ENCODE measurements at places on chromosomes 16 and 17. TPM values are rescaled to one million over a fixed set of nuclear protein-coding genes. Genes with fewer than 3 reads are reported as not detected.

The TVP23A gene
- 10.8 TPM for total RNA-seq

- DNase-seq = no peak
Measured at GRCh38 chr17:18187226-18187625, 3.6 kb downstream of the ALKBH5 start.

- no peak for DNase-seq
Measured at GRCh38 chr16:84605339-84605848, 12.5 kb downstream of the COTL1 start.

DNA sequence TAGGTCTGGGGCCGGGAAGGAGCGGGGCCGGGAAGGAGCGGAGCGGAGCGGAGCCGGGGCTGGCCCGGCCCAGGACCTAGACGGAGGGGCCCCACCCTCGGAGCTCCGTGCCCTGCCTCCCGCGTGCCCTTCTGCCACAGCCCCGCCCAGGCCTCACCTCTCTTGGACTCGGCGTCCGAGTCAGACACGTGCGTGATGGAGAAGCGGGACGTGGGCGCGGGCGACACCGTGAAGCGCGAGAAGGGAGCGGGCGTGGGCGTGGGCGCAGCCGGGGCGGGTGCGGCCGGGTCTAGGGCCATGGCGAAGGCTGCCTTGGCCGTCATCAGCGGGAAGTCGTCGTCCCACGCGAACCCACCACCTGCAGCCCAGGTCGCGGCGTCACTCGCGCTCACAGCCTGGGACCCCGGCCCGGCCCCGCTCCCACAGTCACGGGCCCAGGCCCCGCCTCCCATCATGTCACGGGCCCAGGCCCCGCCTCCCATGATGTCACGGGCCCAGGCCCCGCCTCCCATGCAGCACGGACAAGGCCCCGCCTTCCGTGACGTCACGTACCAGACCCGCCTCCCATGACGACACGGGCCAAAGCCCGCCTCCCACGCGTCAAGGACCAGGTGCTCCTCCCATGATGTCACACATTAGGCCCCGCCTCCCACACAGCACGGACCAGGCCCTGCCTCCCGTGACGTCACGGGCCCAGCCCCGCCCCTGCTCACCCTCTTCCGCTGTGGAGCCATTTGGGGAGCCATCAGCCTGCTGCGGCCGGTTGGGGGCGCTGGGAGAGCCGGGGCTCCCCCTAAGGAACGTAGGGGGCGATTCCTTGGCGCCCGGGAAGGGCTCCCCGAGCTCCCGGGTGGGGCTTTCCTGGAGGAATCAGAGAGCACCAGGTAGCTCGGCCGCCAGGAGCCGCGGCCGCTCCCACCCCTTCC lies 45.8 kb upstream of the PVALEF start:
- peak; percentile 95 for DNase-seq

GRCh38 chr17:40664582-40665333 lies at the start of gene KRT222:
KRT222 (minus strand) TSS chr17:40665177; CDS start chr17:40665099, 78 bp downstream.
- peak; percentile 23 for DNase-seq
